ENCODE measurements at places on chromosomes 3 and 15.

- no peak for DNase-seq
These were observed 348.6 kb downstream of the ZBBX start for GRCh38 chr3:167031364-167032049.

DNA sequence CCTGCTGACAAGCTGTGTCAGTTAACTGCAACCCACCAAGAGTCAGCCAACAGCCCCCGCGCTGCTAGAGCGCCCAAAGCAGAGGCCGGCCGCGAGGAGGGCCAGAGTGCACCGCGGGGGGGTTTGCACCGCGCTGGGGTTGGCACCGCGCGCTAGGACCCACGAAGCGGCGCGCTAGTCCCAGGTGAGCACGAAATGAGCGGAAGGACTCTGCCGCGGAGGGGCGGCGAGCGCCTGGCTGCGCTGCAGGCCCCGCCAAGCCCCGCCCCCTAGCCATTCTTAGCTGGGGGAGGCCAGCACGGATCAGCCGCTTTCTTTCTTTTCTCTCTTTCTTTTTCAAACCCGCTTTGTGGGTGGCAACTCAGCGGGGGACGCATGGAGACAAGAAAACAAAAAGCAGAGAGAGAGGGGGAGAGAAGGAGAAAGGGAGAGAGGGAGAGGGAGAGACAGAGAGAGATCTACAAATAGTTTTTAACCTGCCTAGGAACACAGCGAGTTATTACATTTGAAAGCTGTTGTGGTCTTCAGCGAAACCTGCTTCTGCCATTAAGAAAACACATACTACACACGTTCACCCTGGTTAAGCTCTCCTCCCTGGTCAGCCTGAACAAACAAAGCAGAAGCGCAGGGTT, 6.9 kb upstream of the FOXB1 start:
- no peak for DNase-seq

DNA sequence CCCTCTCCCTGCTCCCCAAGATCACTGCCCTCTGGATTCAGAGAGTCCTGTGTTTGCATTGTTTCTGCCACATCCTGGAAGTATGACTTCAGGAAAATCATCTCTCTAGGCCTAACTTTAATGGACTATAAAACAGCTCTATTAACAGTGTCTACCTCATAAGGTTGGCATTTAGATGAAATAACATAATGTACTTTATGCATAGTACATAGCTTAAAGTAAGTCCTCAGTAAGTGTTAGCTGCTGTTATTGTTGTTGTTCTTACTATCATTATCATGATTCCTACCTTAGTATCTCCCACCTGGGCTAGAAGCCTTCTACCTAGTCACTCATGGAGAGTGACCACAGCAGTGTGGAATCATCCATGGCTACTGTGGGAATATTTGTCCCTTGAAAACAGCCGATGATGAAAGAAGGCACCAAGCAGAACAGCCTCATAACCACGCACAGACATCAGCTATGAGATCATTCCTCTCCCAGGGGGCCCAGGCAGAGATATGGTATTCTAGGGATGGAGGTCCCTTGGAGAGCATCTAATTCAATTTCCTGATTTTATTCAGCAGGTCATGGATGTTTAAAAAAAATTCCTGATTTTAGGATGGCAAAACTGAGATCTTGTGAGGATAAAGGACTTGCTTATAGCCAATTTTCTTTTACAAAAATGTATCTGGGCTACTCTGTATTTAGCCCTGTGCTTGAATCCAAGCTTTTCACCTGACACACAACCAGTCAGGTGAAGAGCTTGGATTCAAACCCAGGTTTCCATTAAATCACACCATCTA, 1.9 kb downstream of the FSD2 start:
- DNase-seq = no peak

DNA sequence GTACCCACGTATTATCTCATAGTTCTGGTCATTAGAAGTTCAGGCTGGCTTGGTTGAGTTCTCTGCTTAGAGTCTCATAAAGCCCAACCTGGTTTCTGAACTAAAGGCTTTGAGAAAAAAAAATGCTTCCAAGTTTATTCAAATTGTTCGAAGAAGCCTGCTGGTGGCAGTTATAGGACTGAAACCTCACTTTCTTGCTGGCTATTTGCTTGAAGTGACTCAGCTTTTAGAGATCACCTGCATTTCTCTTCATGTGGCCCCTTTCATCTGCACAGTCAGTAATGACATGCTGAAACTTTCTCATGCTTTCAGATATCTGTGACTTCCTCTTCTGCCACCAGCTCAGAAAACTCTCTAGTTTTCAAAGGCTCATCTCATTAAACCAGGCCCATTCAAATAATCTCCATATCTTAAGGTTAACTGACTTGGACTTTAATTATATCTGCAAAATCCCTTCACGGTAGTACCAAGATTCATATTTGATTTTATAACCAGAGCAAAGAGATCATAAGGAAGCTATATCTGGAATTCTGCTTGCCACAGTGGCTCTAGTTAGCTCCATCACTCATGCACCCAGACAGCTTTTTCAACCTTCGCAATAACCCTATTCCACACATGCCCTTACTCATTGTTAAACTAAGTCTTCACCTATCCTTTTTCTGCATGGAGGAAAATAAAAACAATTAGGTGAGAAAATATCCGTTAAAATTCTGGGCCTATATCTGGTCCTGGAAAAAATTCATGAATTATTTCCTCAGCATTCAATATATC, 433.8 kb upstream of the CBLB start:
- DNase-seq = no peak

DNA sequence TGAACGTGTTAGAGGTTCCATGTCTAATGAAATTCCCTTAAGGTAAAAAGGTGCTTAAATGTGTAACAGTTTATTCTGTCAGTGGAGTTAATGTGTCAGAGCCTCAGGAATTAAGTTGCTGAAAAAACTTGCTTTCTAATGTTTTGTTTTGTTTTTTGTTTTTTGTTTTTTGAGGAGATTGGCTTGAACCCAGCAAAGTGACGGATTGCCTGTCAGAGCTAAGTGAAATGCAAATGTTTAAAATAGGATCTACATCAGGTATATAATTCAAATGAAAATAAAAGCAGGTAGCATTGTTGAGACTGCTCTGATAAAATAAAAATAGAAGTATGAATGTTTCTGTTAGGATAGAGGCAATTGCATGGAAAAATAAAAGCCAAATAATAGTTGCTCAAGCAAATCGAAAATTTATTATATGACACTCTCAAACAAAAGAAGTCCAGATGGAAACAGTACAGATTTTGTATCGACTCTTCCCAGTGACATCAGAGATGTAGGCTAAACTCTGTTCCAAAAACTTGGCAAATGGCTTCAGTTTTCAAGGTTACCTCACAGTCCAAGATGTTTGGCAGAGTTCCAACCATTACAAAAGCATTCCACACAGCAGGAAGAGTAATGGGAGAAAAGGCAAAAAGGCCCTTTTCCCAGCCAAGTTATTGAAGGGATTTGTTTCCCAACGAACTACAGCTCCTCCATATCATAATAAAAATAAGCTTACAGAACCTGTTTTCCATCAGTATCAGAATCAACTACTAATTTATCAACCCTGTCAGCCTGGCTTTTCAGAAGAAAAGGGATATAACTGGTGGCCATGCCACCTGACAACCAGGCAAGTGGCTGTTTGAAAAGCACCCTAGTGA, 291.0 kb downstream of the TBL1XR1 start:
- no peak for DNase-seq

DNA sequence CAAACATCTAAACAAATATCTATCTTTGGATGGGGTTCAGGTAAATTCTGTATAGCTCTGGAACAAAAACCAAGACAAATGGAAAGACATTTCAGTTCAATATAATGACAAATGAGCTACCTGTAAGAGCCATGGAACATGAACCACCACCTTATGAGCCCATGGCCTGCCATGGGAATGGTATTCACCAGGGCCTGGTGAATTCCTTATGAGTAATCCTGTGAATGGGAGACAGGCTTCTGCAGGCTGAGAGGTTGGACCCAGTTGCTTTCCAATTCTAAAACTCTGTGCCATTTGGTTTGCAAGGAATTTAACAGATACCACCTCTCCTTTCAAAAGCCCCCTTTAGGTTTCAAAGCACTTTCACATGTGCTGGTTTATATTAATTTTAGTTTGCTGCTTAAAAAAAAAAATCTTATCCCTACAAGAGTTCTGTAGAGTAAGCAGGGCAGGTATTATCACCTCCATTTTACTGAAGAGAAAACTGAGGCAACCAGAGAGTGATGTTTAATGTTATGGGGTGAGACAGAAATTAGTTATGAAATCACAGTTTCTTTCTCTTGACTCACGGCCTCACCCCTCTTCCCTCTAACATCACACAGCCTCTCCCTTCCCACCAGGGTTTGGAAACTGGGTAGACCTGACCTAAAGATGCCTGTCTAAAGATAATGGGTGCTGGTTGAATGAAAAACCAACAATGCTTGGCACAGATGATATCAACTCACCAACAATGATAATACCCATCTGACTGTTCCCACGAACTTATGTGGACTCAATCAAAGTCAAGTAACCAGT, 397.6 kb upstream of the WNT5A start:
- no peak for DNase-seq

DNA sequence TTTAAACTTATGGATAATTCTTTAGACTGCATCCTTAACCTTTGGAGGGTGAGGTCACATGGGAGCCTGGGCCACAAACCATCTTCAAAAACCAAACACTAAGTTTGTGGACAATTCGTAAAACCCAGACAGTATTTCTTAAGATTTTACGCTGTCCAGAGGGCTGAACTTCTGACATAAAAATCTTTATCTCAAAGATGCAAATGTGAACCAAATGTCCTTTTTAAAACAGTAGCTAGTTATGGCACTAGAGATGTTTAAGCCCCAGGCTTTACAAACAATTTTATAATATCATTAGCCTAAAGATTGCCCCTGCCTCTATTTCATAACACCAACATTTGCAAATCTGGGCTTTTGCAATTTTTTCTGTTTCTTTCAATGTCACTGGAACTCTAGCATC, 287.2 kb downstream of the SATB1 start:
- no peak for DNase-seq

GRCh38 chr3:40096661-40097111, 212.8 kb upstream of the EIF1B start:
- no peak for DNase-seq

- DNase-seq = no peak
These were observed 51.9 kb upstream of the KLF13 start for GRCh38 chr15:31274496-31275330.

DNA sequence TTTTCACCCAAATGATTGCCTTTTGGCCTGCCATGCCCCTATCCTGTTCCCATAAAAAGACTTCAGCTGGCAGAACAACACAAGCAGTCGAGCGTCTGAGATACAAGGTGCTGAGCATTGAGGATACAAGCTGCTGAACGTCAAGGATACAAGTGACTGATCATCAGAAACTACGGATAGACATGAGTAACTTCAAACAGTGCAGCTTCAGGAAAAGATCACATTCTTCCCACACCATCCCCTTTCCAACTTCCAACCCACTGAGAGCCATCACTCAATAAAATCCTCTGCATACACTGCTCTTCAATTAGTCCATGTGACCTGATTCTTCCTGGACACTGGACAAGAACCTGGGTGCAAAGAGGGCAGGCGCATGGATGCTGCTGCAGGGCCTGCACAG, 1198.9 kb downstream of the ROBO2 start:
- DNase-seq = no peak

GRCh38 chr3:100709842-100710260, 557 bp downstream of the TFG start:
- no peak for DNase-seq

DNA sequence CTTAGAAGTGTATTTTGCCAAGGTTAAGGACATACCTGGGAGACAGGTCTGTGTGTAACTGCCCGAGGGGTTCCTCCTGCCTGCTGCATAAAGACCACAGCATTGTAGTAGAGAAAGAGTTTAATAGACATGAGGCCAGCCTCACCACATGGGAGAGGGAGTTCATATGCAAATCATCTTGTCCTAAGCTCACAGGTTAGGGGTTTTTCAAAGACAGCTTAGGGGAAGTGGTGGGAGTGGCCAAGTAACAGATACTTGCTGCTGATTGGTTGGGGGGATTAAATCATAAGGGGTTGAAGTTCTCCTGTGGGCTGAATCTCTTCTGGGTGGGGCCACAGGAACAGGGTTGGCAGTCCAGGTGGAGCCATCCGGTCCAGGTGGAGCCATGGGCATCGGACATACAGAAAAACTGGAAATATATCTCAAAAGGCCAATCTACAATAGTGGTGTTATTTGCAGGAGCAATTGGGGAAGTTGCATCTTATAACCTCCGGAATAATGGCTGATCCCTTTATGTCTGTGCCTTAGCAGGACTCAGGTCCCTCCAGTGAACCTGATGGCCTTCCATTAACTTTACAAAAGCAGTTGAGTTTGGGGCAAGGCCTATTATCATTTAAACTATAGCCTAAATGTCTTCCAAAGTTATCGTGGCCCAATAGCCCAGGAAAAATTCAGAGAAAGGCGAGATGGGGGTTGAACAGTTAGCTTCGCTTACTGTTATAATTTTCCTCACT, 86.0 kb upstream of the MFGE8 start:
- no peak for DNase-seq

DNA sequence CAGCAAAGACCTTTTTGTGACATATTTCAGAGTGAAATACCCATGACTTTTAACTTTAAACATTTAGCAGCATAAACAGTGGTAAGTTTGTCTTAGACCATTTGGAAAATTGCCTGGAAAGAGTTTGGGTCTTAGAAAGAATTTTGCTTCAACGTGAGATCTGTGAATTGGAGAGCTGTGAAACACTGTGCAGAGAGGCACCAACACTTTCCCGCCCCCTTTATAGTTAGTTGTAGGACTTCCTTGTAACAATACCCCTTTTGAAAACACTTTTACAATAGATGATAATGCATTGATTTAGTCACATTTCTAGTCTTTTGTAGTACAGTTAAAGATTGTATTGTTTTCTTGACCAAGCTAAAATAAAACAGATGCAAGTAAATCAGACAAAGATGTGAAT, 43.5 kb upstream of the MBNL1 start:
- no peak for DNase-seq

DNA sequence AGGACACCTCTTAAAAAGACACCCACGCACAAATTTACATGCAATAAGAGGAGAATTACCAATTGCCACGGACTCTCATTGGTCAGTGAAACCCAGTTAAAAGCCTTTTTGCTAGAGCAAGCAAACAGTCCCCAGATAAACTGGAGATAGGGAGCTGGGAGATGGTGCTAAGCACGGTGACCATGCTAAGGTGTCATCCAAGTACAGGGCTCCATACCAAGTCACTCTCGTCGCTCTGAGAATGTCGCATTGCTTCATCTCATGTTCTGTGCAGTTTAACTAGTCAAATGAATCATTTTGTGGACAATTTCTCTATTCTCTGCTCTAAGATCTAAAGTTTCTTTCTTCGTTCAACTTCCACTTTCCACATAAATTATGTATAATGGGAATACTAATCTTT, 581.9 kb downstream of the AGBL1 start:
- DNase-seq = no peak

GRCh38 chr15:82081914-82082762, 36.3 kb upstream of the MEX3B start:
- DNase-seq = no peak

Data from caudate nucleus (tissue), 63 donors.